ENCODE measurements at places on chromosomes 3 and 15.

DNA sequence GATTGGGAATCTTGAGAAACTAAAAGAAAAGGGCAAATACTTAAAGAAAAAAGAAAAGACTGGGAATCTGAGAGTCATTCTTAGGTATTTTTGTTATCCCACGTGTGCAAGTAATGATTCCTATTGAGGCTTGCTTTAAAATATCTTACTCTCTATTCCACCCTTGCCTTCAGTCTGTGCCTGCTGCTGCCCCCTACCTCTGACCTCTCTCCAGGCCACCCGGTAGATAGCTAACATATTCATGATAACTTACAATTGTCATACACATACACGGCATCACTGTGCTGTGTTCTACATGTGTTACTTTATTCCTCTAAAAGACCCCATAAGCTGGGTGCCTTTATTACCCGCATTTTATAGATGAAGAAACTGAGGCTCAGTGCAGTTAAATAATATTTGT is 27.8 kb upstream of the ATP13A3 start:
- no peak for DNase-seq

DNA sequence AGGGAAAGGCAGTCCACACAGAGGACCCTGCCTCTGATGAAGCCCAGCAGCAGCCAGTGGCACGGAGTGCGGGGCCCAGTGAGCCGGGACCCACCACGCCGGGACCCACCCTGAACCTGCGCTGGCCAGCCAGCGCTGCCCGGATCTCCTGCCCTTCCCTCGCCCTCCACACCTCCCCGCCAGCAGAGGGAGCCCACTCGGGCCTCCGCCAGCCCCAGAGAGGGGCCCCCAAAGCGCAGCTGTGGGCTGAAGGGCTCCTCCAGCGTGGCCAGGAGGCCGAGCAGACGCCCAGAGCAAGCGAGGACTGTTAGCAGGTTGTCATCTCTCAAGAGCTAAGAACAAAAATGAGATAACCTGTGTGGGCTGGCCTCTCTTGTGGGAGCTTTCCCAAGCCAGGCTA is 81.3 kb upstream of the ATP10A start:
- no peak for DNase-seq

DNA sequence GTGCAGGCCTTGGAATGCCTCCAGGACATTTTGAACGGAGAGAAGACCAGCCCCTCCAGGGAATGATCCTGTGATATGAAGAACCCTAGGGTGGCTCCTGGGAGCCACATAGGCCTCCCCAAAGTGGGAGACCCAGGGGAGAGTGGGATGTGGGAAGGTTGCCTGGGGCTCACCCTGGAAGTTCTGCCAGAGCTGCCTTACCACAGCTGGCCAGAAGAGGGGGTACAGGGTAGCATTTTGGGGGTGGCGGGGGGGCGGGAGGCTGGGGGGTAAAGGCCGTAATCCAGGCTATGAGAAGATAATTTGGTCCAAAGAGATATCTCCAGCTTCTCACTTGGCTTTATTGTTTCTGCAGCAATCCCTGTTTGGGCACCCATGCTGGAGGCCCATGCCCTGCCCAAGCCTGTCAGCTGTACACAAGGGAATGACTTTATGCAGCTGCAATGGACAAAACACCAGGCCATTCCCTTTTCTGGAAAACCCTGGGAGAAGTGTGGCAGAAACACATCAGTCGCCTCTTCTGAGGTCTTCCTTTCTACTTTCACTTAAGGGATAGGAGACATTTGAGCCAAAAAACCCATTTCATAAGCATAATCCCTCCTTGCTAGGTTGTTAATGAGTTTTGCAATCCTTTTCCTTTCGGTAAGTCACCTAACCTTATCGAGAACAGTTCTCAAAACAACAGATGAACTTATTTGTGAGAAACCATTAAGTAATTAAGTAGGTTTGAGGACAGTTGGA is 11.0 kb upstream of the MUSTN1 start:
- no peak for DNase-seq

DNA sequence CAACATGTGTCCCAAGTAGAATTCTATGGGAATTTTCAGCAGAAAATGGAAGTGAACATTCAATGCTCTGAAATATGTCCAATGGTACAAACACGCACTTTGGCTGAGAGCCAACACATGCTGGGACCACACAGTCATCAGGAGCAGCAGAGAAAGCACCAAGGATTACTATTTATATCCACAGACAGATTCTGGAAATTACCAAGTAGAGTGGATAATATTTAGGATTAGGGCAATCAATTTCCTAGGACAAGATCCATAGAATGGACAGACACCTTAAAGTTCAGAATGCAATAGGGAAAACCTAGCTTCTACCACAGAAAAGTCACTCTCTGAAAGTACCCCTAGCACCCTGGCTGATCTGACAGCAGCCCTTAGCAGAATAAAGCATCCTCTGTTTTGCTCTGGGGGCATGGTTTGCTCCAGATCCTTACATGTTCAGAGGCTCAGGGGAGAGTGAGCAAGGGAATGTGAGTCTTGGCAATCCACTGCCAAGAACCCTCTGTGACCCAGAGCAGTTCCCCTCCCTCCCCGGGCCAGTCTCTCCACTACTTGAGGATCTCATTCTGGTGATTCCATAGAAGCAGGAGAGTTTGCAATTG is 206.0 kb upstream of the WNT5A start:
- no peak for DNase-seq

DNA sequence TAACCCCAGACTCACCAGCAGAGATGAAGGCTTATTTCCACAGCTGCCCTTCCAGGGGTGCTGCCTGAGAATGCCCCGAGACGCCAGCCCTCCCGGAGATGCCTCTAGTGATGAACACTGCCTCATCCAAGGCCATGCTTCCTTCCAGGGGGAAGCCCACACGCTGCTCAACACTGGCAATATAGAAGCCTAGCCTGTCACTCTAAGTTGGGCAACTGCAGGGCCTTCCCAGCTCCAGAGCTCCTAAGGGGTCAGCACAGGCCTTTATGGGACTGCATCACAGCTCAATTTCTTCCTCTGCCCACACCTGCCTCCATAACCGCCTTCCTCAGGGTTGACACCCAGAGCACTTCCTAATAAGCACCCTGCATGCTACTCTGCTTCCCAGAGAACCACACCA is 217.7 kb downstream of the ABHD5 start:
- DNase-seq = no peak

DNA sequence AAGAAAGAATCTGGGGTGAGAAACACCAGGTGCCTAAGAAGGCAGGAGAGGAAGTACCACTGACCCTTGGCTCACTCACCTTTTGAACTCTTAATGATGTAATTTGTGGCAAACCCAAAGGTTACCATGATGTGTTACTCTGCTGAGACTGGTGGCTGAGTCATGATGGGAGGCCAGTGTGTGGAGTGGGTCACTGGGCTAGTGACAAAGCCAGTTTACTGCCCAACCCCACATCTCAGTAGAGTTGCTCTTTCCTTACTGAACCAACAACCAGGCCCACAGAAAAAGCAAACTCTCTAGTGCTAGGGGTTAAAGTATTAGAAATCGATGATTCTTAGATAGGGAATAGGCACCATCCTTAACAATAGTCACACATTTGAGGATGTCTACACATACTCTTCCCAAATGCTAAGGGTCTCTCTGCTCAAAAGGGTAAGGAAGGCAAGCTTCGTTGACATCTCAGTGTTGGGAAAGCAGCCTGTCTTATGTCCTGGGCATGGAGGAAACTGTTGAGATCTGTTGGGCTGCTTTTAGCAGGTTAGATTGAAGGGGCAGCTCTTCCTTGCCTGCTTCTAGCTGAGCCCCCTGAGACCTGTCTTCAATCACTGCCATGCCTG is 3.1 kb downstream of the RBP2 start:
- DNase-seq = no peak

DNA sequence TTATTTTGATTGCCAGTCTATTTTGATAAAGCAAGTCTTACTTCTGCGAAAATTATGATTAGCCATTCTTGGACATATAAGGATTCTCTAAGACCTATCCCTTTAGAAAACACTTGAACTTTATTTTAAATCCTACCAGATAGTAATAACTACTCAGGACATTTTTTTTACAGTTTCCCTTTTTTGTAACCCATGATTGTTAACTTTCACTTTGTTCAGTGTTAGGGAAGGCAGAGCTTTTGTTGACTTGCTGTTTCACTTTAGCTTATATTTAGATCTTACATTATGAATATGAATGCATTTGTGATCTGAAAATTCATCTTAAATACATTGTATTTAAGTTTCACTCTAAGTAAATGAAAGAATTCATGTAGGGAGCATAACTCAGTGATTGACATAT is 167.0 kb downstream of the AKAP13 start:
- no peak for DNase-seq

DNA sequence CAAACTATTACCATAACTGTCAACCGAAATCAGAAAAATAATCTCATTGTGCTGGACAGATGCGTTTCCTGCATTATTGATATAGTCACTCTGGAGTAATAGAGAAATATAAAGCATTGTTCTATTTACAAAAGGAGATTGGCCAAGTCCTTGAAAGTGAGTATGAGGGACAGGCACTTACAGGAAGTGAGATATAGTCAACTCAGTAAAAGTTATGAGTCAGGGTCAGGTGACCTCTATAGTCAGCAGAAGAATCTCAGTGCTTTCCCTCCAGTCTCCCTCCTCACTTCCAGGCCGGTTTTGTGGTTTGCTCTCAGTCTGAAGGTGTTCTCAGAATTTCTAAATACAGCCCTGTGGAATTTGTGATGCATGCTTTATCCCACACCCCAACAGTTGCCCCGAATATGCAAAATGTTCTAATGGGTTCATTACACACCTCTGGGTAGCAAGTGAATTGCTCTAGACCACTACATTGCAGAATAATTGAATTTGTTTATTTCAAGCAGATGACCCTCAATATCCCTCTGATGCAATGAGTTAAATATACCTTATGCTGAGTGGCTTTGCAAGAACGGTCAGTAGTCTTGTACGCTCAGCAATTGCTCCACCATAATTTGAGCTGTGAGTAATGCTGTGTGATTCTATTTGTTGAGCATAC is 787.7 kb downstream of the MCTP2 start:
- no peak for DNase-seq

Measured in NCI-H2171 treated with DMSO at 0.1 percent for 48 hours (cell line).